A549 treated with dexamethasone at 1 μM for 4 hours (cell line): ENCODE measurements at places on chromosomes 5 and 9. TPM values are rescaled to one million over a fixed set of nuclear protein-coding genes. Genes with fewer than 3 reads are reported as not detected.

Gene SPOCK1
- 10.6 to 24.2 TPM (median 20.1 TPM) in 5 replicates for total RNA-seq

Gene TRIM36
- 2.0 to 2.5 TPM (median 2.1 TPM) in 5 replicates for total RNA-seq

Gene FOXB2
- not detected in 5 replicates for total RNA-seq

Gene TNFSF15
- 0.06 to 0.11 TPM (median 0.07 TPM) in 5 replicates for total RNA-seq

Gene MSMP
- not detected in 5 replicates for total RNA-seq

Gene ZNF462
- 2.7 to 4.6 TPM (median 4.2 TPM) in 5 replicates for total RNA-seq

Gene WNT8A
- not detected in 5 replicates for total RNA-seq

Gene LMX1B
- 0.85 to 1.8 TPM (median 1.5 TPM) in 5 replicates for total RNA-seq

Gene SHISAL2B
- total RNA-seq, result not detected in 5 replicates

Gene CD74
- total RNA-seq, result 0.14 TPM in 2 of 5 replicates, not detected in the others

Gene GHR
- total RNA-seq, result 0.04 to 0.07 TPM (median 0.06 TPM) in 5 replicates

Gene IL31RA
- 0.86 to 1.6 TPM (median 1.4 TPM) in 5 replicates for total RNA-seq

Gene OLFML2A
- 25.8 to 43.1 TPM (median 34.4 TPM) in 5 replicates for total RNA-seq

Gene CDH9
- total RNA-seq, result not detected in 5 replicates

Gene TXNDC8
- total RNA-seq, result not detected in 5 replicates

Gene TAF11L10
- total RNA-seq, result not detected in 5 replicates

Gene GRM6
- total RNA-seq, result not detected in 5 replicates

Gene ACER2
- 2.2 to 4.3 TPM (median 3.0 TPM) in 5 replicates for total RNA-seq

Gene AMBP
- 6.0 to 8.7 TPM (median 6.3 TPM) in 5 replicates for total RNA-seq

Gene AGXT2
- total RNA-seq, result not detected in 5 replicates

Gene SLC25A48
- 0.16 to 0.41 TPM (median 0.29 TPM) in 5 replicates for total RNA-seq

Gene SHLD3
- total RNA-seq, result 1.5 to 3.0 TPM (median 2.1 TPM) in 5 replicates

Gene PCDHB16
- 0.05 to 0.15 TPM (median 0.09 TPM) in 5 replicates for total RNA-seq

Gene CLIC3
- total RNA-seq, result 3.3 to 6.7 TPM (median 5.0 TPM) in 5 replicates

Gene PCDHB10
- 0.06 to 0.08 TPM (median 0.07 TPM) in 3 of 5 replicates, not detected in the others for total RNA-seq

Gene ACTBL2
- 0.05 to 0.07 TPM (median 0.06 TPM) in 3 of 5 replicates, not detected in the others for total RNA-seq

Gene FRMPD1
- 0.03 to 0.07 TPM (median 0.06 TPM) in 5 replicates for total RNA-seq

Gene ZNF79
- 5.6 to 6.9 TPM (median 6.3 TPM) in 5 replicates for total RNA-seq

Gene CMYA5
- total RNA-seq, result 0.08 to 0.28 TPM (median 0.09 TPM) in 5 replicates

Gene PTCD2
- 8.2 to 12.1 TPM (median 10.2 TPM) in 5 replicates for total RNA-seq

Gene LRRC14B
- total RNA-seq, result not detected in 5 replicates

Gene PCDHGA3
- 0.02 to 0.05 TPM (median 0.03 TPM) in 4 of 5 replicates, not detected in the other for total RNA-seq

Gene TAF7
- 61.8 to 74.9 TPM (median 70.3 TPM) in 5 replicates for total RNA-seq

Gene TNC
- 0.58 to 1.1 TPM (median 1.1 TPM) in 5 replicates for total RNA-seq

Gene DEPDC1B
- 12.5 to 15.9 TPM (median 14.4 TPM) in 5 replicates for total RNA-seq

Gene NR5A1
- 0.11 to 0.21 TPM (median 0.12 TPM) in 4 of 5 replicates, not detected in the other for total RNA-seq
